ENCODE measurements at places on chromosomes 2 and 18.

DNA sequence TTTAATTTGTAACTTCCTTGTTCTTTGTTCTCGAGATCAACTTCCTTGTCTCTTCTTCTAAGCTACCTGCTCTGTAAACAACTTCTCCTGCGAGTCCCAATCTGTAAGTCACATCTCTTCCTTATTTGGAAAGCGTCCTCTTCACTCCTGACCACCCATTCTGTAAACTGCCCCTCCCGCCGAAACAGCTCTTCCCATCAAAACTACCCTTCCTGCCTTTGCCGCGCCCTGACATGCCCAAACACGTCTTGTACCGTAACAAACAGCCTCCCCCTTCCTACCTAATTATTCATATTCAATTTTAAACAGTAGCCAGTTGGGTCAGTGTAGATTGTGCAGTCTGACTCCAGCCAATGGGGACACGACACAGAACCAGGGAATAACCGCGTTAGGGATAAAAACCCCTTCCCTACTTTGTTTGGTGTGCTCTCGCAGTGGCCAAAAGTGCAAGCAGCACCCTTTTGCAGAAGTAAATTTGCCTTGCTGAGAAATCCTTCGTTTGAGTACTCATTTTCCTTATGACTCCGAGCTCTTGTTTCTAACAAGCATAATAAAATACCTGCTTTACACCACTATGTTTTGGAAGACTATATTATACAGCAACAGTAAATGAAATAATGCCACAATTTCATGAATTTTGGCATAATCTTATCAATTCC lies 39.8 kb downstream of the PIAS2 start:
- DNase-seq = no peak

- DNase-seq = peak; percentile 81
Measured at GRCh38 chr2:230658877-230659652, 53.6 kb upstream of the CAB39 start.

GRCh38 chr2:68465081-68465916 lies 1.8 kb downstream of the FBXO48 start:
- DNase-seq = peak; percentile 22

DNA sequence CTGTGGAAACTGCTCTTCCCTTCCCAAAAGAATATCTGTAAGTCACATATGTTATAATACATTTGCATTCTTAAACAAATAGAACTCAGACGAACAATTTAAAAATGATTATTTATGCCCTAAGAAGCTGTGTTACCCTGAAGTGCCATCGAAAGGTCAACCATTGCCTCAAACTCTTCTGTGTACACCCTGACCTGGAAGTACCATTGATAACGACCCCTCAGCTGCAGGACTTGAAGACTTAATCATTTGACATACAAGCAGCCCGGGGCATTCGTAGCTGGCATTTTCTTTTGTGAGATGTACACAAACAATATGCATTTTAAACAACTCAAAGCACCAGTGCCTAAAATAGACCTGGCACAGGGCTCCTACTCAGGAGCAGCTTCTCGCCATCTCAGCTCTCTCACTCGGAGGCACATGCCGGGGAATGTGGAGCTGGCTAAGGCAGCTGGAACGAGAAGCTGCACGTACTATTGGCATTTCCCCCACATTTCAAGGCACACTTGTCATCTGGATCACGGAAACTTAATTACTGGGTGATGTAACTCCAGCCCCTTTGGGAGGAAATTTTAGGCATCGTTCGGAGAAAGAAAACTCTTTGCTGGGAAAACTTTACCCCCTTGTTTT lies 170.0 kb upstream of the GALNT5 start:
- no peak for DNase-seq

- no peak for DNase-seq
Measured at GRCh38 chr18:23900994-23901393, 113.6 kb upstream of the TTC39C start.

DNA sequence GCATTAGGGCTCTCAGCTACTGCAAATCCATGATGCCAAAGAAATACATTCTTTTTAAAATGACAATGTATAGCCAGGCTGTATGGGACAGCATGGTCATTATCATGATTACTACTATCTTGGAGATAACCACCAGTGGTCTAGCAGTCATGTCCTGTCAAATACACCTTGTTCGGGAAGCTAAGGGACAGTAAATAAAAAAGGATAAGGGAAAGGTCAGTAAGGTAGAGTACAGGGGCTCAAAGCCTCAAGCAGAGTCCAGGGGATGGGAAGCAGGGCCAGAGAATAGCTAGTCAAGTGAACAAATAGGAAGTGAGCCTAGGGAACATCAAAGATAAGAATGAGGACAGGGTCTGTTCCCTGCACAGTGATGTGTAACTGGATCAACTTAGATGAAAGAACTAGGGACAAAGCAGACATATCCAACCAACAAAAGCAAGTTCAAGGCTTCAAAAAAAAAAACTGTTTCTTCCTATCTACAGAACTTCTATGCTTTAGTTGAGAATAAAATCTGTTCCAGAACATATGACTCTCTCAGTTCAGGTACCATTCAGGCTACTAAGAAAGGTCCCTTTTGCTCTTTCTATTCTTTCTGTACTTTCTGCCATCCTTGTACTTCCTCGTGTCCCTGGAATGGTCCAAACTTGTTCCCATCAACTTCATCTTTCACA lies 62.9 kb upstream of the EHBP1 start:
- DNase-seq = no peak

DNA sequence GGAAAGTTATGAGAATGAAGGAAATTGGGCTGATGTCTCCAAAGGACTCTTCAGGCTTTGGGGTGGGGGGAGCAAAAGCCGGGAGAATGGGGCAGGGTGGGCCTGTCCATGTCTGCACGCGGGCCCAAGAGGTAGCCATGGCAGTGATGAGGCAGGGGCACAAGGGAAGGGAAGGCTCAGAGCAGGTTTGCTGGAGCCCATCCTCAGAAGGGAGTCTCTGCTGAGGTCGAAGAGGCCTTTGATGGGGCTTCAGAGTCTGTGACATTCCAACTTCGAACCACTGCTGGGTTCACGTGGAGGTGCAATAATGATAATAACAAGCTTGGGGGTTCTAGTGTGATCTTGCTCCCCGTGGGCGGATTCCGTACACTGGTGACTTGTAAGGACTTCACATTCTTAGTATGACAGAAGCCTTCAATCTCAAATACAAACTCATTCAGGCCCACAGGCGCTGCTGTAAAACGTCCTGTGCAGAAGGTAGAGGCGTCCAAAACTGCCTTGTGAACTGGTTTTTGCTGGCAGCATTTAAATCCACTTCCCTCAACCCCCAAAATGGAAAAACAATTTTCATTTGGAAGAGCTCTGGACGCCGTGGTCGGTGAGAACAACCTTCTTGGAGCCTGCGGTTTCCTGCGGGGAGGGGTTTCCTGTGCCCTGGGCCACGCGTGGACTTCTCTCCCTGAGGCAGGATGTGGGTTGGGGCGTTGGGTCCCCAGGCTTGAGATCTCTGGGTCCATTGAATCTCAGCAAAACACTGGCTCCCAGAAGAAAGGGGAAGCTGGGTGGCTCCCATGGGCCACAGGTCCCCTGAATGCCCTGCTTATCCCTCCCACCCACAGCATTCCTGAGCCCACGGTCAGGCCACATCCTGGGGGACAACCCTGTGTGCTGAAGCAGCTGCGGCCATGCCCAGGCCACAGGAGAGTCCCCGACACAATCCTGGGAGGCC lies 151.0 kb downstream of the TPO start:
- DNase-seq = no peak

- DNase-seq = no peak
Measured at GRCh38 chr2:173101687-173102086, 26.0 kb downstream of the MAP3K20 start.
